ENCODE measurements at places on chromosomes 2 and 18.

DNA sequence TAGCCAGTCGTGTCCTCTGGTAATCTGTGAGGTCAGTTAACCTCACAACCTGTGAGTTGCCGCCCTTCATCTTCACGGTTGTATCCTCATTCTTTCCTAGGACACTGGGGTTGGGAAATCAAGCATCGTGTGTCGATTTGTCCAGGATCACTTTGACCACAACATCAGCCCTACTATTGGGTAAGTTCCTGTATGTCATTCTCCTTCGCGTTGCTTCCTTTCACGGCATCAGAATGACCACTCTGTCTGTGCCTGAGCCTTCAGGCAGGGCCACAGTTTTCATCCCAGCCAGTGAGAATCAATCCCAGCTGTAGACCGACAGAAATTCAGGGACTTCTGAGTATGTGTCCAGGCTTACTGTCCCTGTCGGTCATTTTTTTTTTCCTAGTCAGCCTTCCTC is 67.1 kb downstream of the RAB31 start:
- DNase-seq, result no peak

- DNase-seq, result no peak
Observed at GRCh38 chr2:113305146-113305545, 26.4 kb upstream of the PAX8 start.

DNA sequence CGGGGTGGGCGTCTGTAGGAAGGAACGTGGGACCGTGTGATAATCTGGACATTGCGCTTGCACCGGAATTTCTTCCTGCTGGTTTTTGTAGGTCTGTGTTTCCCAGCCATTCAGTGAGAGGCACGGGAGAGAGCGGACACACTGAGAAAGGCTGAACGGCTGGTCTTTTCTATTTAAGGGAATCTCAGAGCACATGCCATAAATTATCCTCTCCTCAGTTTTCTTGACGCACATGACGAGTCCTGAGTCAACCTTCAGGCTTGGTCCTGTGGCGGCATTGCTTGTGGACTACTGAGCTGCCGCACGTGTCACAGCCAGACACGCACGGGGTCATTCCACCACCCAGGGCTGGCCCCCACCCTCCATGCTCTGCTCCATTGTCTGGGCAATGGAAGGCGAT is 519.3 kb upstream of the ID2 start:
- DNase-seq, result no peak

DNA sequence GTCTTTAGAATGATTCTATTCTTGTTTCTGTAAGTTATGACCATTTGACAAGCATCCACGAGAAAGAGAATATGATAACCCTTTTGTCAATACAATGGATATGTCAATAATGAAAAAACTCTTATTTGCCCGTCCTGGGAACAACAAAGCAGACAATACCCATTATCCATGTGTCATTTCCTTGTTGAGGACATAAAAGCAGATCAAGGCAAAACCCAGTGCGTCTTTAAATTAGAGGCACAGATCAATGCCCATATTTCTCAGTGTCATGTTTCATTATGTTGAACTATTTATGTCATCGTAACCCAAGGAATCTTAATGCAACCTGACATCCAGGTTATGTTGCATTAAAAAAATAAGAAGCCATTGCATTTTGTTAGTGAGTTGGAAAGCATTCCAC is 365.0 kb upstream of the CELF4 start:
- DNase-seq, result no peak

DNA sequence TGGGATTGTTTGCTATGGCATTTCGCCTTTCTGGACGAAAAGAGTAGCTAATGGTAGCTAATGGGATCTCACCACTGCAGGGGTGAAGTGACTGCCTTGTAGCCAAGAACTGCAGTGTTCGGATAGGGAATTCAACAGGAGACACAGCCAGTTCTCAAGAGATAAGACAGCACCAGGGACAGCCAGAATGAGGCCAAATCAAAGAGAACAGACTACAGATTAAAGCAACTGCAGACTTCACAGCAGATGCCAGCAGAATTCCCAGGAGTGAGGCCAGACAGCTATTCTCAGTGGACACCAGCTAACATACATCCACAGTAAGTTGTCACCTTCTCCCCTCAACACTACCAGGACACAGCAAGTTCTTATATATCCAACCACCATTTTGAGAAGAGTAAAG is 124.0 kb downstream of the PLA2R1 start:
- no peak for DNase-seq

DNA sequence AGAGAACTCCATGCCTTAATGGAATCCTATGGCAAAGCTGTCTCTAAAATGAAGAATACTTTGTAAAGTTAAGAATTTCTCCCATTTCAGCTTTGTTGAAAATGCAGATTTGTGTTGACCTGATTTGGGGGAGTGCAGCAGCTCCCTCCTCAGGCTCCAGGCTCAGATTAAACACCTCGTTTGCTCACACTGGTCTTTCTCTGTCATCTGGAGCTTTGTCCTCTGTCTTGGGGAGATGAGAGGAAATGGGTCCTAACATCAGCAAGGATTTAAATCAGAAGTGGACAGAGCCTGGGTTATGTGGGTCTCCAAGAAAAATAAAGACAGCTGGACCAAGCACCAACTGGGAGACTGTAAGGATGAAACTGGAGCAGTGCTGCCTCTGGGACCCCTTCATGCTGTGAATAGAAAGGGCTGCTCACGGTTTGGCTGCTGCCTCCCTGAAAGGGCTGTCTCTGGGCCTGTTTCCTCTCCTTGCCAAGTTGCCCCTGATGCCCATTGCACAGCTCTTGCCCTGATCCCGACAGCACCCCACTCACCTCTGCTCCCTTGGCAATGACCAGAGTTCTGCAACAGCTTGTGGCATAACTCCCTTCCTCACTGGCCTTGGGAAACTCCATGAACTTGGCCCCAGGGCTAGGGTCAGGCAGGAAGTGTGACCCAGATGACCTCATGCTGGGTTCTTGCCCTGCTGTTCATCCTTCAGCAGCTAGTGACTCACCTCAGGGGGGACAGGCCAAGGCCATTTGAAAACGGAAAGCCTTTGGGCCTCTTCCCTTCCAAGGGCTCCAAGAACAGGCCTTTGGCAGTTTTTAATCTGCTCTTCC is 197.2 kb downstream of the CYP26B1 start:
- DNase-seq, result no peak

DNA sequence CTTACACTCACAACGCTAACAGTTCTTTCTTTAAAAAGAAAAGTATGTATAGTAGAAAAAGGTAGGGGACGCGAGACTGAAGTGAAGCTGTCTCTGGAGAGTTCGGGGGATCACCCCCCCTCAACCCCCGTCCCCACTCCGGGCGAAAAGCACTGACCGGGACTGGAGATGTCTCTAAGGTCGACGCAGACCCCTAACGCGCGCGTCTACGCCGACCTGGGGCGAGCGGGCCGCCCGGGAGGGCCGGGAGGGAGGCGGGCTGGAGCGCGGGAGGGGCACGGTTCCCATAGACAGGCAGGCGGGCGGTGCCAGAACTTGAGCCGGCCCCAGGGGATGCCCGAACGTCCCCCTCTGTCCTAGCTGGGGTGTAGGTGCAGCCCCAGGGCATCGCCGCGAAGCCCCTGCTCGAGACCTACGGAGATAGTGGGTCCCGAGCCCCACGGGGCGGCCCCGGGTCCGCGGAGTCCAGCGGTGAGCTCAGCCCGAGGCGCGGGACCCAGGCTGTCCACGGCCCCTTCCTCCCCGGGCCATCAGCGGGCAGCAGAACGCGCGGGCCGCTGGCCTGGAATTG is 82.2 kb downstream of the CHRNA1 start:
- no peak for DNase-seq

GRCh38 chr18:2336690-2337392 is 234.5 kb downstream of the METTL4 start:
- no peak for DNase-seq

- no peak for DNase-seq
Observed at GRCh38 chr2:168354499-168354898, 101.6 kb upstream of the CERS6 start.

DNA sequence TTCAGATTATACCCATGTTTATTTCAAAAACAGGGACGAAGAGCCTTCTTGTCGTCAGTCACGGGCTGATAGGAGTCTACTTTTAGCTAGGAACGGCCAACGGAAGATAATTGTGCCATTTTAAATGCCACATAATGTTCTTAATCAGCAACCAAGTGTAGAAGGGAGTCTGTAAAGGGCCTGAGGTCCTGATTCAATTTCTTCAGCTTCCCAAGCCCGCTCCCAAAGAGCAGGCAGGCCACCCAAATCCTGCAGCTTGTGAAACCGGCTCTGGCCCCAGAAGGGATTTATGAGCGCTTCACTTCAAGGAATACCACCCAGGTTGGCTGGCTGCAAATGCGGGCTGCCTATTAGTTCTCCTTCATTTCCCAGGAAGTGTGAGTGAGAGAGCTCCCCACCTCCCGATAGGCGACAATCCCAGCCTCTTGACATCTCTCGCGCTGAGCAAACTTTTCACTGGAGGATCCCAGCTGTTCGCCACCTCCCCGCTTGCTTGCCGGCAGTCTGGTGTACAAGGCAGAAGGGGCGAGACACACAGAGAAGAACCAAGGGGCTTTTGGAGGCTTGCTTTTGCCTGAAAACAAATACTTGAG is 272.9 kb downstream of the CDH20 start:
- DNase-seq, result no peak

DNA sequence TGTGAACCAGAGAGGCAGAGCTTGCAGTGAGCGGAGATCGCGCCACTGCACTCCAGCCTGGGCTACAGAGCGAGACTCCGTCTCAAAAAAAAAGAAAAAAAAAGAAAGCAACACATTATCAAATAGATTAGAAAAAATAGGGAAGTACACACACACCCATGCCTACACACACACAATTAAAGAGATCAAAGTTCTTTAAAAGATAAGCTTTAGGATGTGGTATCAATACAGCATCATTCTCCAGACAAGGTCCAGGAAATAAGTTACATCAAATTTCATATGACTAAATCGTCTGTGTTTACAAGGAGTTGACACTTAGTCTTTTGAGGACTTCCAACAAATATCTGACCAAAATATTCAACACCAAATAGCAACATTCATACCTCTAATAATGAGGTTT is 25.7 kb downstream of the PGAP1 start:
- no peak for DNase-seq

DNA sequence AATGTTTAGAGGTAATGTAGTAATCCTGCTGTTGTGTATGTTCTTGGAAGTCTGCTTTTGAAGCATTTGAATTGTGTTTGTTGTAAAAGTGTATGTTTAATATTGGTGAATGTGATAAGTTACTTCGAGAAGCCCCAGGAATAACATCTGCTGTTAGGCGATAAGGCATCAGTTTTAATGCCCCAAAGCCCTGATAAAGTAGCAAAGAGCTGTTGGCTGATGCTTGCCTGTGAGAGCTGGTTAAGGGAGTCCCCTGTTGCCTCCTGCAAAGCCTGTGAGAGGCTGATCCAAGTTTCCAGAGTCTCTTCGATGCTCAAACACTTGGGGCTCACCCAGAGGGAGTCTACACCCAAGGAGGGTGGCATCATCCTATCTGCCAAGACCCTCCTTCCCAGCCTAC is 110.3 kb downstream of the RNF152 start:
- DNase-seq, result peak; percentile 80

GRCh38 chr2:126403039-126403628 is 252.8 kb upstream of the GYPC start:
- no peak for DNase-seq

DNA sequence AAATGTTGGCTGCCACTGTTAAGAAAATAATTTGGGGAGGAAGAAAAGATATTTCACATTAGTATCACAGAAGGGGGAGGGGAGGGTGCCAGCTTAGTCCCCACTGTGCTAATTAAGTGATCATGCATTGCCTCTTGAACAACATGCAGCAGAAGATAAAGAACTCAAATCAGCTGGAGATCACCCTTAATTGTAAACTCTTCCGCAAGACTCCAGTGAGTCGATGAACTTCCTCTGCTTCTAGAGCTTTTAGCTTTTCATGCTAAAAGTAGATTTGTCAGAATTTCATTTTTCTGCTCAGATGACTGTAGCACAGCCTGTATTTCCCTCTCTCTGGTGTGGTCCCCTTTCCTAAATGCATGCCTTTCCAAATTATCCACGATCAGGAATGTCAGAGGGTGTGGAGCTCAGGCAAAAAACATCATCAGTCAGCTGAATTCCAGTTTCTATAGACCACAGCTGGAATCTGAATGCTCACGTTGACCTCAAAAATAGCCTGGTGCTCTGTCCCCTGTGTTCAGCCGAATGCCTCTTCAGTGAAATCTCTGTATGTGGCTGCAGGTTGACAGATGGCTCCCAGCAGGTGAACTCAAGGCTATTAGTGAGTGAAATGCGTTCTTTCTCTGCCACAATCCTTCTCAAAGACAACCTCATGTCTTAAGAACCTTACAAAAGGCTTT is 156.8 kb upstream of the UNC80 start:
- no peak for DNase-seq

DNA sequence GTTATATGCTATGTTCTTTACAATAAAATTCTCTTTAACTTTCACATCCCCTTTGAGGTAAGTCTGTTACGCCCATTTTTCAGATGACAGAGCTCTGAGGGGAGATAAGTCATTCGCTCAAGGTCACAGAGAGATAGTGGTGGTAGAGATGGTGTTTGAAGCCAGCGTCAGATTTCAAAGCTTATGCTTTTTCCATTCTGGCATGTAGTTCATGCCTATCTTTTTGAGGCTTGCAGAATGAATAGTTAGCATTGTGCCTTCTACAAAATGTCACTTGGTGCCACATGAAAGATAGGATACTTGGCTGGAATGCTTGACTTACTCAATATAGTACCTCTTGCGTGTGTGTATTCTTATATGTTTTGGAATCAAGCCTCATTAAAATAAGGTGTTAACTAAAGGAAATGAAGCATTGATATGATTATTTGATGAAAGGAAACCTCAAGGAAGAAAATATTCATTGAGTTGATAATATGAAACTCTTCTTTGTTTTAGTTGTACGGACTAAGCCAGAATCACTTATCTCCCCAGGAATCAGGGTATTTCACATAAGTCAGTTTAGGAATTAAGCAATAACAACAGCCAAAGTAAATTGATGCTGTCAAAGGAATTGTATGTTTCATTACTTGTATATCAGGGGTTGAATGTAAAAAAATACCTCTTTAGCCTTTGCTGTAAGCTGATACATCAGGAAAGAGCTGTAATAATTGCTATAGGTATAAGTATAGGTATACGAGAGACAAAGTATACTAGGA is 15.5 kb downstream of the SPATS2L start:
- no peak for DNase-seq
